HCT116 (cell line): ENCODE measurements at places on chromosomes 4 and X.

- DNase-seq = no peak
Measured at GRCh38 chr4:139822391-139822790, 156.8 kb downstream of the MGST2 start.

DNA sequence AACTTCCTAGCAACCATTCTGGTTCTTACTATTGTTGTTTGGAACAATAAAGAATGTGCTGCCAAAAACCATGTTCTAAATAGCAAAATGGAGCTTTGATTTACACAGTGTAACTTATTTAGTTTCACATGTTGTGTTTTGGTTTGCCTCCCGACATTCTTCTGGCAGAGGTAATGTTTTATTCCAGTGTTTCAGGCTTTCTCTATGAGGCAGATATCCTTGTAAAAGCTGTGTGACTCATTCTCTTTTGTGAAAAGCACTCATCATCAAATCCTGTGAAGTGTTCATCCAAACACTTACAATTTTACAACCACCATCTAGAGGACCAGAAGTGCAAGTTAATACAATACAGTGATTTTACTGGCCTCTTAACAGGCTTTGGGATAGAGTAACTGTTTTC, 219.0 kb upstream of the GIMD1 start:
- no peak for DNase-seq

DNA sequence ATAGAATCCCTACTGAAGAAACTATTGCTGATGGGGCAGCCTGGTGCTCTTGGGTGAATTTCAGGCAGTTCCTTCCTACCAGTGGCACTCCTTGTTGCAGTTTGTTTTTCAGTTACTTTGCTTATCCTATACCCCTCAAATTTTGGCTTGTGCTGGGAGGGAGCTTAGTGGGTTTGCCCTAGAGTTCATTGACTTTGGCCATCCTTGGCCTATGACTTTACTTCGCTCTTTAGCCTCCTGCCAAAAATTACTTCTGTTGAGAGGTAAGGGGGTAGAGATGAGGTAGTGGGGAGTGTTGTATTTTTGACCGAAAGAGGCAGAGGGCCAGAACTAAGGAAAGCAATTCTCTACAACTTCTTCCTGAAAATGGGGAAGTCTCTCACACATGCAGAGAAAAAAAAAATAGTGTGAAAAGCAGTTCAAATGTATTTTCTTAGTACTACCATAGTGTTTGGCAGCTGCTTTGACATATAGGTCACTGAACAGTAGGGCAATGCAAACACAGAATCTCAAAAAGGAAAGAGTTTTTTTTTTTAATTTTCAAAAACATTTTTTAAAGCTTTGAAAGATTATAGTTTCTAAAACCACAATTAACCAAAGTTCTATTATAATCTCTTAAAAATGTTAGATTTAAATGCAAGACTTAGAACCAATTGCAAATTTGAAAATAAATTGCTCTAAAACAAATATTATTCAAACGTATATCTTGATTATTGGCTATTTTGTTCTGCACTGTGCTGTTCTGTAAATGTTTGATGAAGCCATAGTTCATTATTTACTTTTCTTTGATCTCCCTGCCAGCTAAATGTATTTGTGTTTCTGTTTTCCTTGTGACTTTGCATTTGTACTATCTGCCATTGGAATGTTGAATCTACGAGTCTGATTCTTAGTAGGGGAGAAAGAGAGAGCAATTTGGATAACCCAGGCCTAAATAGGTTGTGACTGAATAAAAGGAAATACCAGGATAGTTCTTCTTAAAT, 73.6 kb downstream of the DCK start:
- DNase-seq = no peak

GRCh38 chrX:134671294-134671693, 13.0 kb upstream of the PLAC1 start:
- DNase-seq = no peak

- DNase-seq = no peak
Measured at GRCh38 chr4:8021796-8022195, 82.1 kb upstream of the AFAP1 start.

DNA sequence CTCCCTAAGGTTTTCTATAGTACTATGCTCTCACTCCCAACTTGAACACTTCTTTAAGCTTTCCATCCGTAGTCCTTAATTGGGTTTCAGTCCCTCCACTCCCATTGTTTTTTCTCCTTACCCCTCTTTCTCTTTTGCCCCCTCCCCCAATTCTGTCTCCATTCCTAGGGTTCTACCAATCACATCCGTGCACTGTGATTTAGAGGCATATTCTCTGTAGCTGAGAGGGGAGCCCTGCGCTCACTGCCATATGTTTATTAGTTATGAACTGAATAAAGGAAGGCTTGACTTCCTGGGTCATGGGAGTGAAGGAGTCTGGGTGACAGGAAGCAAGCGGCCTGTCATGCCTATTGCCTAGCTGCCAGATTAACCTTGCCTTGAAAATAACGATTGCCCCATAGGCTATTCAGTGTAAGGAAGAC, 471 bp downstream of the MCTS1 start:
- no peak for DNase-seq

GRCh38 chrX:7115557-7115956, 32.0 kb upstream of the STS start:
- DNase-seq = no peak

GRCh38 chr4:37653601-37654000, 32.6 kb downstream of the RELL1 start:
- DNase-seq = no peak

DNA sequence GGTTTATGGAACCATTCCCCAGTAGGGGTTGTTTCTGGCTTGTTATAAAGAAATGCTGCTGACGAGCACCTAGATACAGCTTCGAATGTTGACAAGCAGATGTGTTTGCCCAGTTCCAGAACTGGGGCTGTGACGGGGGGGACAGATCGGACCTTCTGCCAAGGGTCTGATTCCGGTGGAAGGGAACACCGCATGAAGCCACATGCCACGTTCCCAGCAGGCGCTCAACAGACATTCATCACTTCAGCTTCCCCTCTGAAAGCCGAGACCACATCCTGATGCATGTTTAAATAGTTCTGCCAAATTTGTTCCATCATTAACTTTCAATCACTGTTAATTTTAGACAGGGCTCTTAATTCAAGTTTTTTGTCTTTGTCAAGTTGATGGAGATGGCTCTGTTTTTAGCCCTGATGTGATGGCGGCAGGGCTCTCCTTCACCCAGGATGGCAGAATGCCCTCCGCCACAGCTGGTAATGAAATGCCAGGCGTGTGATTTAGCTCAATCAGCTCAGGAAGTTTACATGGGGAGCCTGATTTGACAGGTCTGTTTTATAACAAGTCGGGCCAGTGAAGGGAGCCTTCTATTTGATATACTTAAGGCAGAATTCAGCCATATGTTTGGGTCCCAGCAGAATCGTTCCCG, 57.4 kb downstream of the PSAPL1 start:
- DNase-seq = no peak

GRCh38 chr4:38523524-38524448, 140.2 kb upstream of the KLF3 start:
- DNase-seq = no peak

- no peak for DNase-seq
Measured at GRCh38 chr4:87530868-87531267, 1.7 kb upstream of the SPARCL1 start.

DNA sequence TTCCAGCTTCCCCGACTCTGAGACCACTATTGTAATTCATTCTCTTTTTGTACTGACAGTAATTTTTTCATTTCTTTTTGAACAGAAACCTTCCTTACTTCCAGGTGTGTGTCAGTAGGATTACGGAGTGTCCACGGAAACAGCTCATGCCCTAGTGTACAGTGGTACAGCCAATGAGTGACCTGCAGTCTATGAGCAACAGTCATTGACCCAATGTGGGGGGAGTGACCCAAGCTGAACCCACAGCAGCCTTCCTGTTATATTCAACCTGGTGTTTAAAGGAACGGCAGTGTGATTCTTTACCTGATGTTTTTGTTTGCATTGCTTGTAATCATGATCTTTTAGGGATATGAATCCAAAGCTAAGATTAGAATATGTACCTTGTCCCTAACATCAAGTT, 1.2 kb downstream of the H2BW2 start:
- DNase-seq = no peak

DNA sequence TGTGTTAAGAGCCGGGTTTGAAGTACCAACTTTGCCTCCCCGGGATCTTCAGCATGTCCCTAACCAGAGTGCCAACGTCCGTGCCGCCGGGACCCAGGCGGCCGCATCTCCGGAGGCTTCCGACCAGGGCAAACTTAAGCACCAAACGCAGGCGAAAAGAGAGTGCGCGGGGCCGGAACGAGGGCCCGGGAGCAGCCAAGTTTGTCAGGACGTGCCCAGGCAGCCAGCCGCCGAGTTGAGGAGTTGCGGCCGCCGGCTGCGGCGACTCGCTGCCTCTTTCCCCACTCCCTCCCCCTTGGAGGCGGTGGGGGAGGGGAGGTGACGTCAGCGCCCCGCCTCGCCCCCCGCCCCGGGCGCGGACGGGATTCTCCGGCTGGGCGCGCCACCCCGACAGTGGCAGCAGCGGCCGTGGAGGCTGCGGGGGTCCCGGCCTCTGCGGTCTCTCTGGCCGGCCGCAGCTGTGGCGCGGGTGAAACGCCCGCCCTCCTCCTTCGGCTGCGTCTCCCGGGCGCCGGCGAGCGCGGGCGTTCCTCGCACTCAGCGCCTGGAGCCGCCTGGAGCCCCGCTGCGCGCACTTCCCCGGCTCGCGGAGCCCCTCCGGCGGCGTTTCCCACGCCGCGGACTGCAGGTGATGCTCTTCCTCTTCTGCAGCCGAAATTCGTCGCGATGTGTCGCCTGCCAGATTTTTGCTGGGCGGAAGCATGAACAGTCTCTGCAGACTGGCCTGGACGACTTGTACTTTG, 2.9 kb upstream of the FAT1 start:
- peak; percentile 56 for DNase-seq

GRCh38 chr4:164876700-164877324, at the start of gene APELA:
TSS of gene APELA (plus strand) at chr4:164877178. CDS start at chr4:164877332, 154 bp downstream.
- no peak for DNase-seq

DNA sequence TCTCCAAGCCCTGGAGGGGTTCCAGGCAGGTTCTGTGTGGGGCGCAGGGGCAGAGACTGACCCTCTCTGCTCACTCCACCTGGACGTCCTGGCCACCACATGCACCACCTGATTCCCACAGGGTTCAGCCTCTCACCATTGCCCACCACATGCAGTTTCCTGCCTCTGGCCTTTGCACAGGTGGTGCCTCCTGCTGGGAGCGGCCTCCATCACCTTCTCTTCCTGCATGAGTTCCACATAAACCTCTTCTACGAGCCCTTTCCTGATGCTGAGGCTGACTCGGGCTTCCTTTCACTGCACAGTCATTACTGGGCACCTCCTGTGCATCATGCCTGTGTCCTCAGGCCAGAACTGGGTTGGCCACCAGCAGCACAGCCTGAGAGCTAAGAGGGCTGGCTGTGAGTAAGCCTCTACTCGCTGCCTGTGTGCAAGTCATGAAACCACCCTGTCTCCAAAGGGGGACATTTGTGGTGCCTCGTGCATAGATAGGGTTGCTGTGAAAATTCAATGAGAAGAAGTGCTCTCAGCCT, 19.9 kb downstream of the MAN2B2 start:
- DNase-seq = no peak

DNA sequence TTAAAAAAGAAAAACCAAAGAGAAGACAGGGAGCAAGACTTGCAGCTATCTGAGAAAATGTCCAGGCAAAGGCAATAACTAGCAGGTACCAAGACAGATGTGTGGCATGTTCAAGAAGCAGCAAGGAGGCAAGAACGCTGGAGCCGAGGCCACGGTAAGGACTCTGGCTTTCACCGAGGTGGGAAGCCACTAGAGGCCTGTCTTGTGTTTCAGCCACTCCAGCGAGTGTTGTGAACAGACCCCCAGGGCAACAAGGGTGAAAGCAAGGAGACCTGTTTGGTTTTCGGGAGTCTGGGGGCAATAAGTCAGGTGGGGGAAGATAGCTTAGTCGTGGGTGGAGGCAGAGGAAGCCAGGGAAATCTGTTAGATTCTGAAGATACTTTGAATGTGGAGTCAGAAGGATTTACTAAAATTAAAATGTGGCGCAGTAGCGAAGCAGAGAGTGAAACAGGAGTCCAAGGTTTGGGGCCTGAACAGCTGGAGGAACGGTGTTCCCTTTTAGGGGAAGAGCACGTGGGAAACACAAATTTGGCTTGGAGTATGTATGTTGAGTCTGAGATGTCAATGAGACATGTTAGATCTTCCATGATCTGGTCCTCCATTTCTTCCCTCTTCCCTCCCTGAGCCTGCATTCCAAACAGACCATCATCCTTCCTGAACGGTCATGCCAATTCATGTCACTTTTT, 3.1 kb downstream of the WDR1 start:
- DNase-seq = no peak

- peak; percentile 52 for DNase-seq
Measured at GRCh38 chr4:70651864-70652506, 14.3 kb downstream of the JCHAIN start.

- DNase-seq = no peak
Measured at GRCh38 chr4:153292897-153293741, 51.4 kb upstream of the MND1 start.

GRCh38 chrX:27797575-27797974, 10.2 kb upstream of the MAGEB10 start:
- no peak for DNase-seq

- no peak for DNase-seq
Measured at GRCh38 chrX:13574600-13574999, 5.2 kb downstream of the EGFL6 start.

GRCh38 chrX:41621222-41621723, 67.5 kb upstream of the GPR34 start:
- no peak for DNase-seq

DNA sequence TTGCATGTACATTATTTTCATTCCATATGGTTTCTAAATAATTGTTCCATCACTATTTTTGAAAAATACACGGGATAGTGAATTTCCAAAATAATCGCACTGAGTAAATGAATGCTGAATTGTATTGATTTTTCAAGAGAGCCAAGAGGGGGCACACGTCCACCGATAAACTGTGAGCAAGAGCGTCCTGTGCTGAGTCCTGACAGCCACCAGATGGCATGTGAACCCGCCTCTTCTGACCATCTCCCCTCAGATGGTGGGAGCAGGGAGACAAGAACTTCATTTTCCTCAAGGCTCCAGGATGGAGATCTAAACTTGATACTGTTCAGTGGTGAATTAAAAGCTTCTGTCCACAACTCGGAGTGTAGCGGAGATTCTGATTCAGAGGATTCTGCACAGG, 30.6 kb upstream of the IL9R start:
- peak; percentile 38 for DNase-seq
